ENCODE measurements at places on chromosomes 1 and 21.

DNA sequence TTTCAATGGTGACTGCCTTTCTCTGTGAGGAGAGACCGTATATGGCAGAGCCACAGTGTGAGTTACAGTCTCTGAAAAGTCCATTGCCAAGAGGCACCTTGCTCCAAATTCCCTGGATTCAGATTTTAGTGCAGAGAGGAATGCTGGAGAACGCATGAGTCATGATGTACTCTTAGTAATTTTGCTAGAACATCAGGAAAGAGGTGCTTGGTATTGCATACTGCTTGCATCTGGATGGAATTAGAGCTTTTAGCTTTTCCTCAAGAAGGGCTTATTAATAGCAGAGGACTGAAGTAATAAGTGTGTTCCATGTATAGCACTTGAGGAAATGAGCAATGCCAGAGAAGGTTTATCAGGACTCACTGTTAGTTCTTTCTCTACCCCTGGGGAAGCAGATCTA lies 40.5 kb upstream of the AKT3 start:
- DNase-seq: no peak

DNA sequence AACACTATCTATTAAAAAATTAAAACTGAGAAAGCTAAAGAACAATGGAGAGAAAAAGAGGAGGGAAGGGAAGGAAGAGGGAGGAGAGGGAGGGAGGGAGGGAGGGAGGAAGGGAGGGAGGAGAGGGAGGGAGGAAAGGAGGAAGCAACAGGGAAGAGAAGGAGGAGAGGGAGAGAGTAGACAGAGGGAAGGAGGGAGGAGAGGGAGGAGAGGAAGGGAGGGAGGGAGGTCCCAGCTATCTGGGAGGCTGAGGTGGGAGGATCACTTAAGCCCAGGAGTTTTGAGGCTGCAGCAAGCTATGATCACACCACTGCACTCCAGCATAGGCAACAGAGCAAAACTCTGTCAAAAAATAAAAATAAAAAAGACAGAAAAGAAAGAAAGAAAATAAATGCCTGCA lies 16.5 kb downstream of the ZBTB17 start:
- no peak for DNase-seq

DNA sequence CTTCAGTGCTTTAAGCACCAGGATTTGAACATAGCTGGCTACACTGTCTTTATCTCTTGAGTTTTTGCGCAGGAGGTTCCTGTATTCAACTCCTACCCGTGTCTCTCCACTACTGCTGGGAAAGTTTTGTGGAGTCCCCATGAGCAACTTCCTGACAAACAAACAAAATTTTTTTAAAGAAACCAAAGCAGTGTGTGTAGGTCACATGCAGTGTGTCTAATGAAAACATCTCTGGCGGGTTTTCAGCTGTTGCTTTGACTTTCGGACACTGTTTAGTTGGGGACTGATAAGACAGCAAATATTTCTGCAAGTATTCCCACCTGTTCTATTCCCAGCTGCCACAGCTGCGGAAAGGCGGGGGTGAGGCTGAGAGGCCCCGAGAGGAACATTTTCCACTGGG lies 2.0 kb downstream of the PSEN2 start:
- no peak for DNase-seq

- no peak for DNase-seq
Measured at GRCh38 chr1:179038528-179039281, 13.0 kb downstream of the FAM20B start.

- no peak for DNase-seq
Measured at GRCh38 chr1:67429528-67430357, 459 bp downstream of the SERBP1 start.
